Renal cortical epithelial cell (primary cell): ENCODE measurements at places on chromosomes 11 and 22.
A peak's percentile ranks its signal among the peaks of the same experiment; 100 is the strongest.

DNA sequence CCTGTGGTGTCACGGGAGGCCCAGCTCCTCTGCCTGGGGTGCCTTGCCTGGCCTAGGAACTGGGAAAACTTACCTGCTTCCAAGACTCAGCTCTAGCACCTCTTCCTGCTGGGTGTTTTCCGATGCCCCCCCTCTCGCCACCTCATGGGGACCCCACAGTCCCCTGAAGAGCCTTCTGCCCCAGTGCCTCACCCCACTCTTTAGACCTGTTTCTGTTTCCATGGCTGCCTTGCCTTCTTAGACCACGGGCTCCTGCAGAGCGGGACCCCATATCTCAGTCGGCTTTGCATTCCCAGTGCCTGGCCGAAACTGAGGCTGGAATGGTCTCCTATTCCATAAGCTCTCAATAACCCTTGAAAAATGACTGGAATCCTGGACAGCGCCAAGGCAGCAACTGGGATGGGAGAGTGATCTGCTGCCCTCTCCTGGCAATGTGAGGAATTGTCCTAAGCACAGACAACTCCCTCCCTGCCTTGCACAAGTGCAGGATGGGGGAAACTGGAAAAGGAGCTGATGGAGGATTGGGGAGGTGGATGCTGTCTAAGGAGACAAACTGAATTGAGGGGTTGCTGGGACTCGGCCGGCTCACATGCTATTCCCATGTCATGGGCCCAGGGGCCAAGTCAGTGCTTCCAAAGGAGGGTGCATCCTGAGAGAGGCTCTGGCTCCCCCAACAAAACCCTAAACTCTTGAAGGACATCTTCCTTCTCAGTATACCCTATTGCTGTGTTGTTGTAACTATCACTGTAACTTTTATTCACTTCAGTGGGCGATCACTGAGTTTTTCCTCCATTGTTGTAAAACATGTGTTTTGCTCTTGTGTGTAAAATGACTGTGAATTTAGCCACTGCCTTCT is 26.6 kb upstream of the IL17RA start:
- DNase-seq = peak; percentile 60

DNA sequence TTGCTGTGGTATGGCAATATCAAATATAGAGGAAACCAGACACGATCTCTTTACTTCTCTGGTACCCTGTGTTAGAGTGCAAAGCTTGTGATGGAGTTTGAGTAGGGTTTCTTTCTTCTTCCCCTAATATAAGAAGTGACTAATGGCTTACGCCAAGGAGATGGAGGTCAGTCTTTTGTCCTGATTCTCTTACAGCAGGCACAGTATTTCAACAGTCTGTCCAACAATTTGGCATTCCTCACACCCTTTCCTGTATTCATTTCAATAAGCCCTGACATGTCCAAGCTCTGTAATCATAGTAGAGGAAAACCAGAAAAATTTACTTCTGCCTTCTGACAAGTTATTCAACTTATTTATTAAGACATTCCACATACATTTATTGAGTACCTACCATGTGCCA is 546.2 kb downstream of the TMEM135 start:
- no peak for DNase-seq

GRCh38 chr11:74322667-74323066 is 11.2 kb upstream of the P4HA3 start:
- peak; percentile 16 for DNase-seq

DNA sequence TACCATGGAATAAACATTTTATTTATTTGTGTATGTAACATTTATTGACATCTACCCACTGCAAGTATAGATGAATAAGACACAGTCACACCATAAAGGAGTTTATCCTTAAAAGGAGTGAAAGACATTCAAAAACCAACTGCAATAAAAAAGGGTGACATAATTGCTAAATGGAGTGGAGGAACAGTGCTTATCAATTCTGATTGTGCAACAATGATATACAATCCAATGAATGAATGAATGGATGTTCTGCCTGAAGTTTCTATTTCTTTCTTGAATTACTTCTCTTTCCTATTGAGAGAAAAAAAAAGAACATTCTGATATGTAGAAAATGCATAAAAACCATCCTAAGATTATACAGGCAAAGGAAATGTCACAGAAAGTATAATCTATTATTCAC is 10.0 kb downstream of the MMP7 start:
- no peak for DNase-seq

GRCh38 chr11:16299390-16299789 is 57.0 kb downstream of the SOX6 start:
- peak; percentile 27 for DNase-seq

- no peak for DNase-seq
Observed at GRCh38 chr22:43053176-43053575, 36.0 kb downstream of the TTLL1 start.

DNA sequence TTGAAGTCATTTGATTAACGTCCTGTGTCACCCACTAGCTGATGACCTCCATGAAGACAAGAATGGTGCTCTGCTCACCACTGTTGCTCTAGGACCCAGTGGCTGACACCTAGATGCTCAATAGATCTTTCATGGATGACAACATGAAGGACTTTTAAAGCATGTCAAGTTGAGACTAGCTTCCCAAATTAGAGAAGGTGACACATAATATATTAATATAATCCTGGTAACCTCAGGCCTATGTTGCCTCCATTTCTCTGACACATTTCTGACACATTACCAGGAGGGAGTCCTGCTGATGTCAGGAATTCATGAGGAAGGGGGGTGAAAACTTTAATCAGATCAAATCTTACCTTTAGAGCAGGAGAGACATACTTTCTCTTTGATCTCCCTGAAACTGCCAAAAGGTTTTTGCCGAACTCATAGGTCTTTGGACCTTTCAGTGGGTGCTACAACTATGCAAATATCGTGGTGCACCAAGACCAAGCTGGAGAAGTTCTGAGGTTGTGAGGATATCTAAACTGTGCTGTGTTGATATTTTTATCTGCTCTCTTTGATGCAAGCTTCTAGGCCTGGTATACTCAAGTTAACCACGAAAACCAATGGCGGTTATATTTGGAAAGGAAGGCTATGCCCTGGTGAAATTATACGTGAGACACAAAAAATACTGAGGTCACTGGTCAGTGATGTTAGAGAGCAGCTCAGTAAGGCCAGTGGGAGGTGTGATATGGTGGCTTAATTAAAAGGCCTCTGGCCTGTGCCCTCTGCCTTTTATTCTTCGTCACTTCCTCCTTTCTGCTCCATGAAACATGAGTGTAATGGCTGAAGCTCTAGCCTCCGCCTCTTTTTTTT is 13.2 kb upstream of the AMPD3 start:
- no peak for DNase-seq

GRCh38 chr11:95085117-95085816 is 4.4 kb upstream of the ENDOD1 start:
- DNase-seq = peak; percentile 93

GRCh38 chr22:38638728-38639127 is 17.5 kb downstream of the FAM227A start:
- peak; percentile 26 for DNase-seq

DNA sequence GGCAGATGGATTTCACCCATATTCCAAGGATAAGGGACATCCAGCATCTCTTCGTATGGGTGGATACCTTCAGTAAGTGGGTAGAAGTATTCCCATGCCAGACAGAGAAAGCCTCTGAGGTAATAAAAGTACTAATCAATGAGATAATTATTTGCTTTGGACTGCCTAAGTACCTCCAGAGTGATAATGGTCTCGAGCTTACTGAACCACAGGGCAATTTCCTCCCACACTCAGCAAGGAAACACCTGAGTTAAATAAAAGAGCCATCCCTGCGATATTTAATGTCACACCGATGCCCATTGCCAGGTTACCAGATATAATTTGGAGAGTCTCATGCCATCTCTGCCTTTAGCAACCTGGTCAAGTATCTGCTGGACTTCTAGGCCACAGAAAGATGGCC is 70.6 kb upstream of the MPEG1 start:
- DNase-seq = no peak

DNA sequence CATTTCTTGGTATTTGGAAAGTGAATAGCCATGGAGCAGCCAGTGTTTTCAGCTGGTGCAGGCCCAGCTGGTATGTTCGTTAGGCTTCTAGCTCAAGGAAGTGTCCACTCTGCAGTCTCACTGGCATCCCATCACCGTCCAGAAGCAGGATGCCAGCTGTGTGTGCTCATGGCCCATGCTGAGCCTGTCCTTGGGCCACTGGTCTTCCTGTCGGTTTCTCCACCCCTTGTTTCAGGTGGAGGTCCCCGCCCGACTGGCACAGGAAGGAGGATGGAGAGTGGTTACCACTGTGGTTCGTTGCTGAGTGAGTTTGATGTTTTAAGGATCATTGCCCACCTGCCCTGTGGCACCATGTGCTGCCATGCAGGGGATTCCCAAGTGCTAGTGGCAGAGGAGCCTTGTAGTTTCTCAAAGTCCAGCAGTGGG is 63.7 kb downstream of the MED15 start:
- no peak for DNase-seq

DNA sequence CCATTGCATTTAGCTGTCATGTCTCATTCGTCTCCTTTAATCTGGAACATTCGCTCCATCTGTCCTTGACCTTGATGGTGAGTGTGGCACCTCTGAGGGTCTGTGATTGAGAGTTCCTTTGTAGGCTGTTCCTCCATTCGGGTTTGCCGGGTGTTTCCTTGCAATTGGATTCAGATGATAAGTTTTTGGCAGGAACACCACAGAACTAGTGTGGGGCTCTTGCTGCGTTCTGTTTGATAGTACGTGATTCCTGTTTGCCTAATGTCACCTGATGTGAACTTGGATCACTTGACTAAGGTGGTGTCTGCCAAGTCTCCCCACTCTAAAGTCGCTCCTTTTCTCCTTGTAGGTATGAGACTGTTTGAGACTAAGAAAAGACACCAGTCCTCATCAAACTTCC is 109.7 kb upstream of the TMEM45B start:
- no peak for DNase-seq

GRCh38 chr22:49807780-49808708 is 19.6 kb downstream of the BRD1 start:
- no peak for DNase-seq

GRCh38 chr11:77082838-77083565 is 16.2 kb downstream of the CAPN5 start:
- no peak for DNase-seq

DNA sequence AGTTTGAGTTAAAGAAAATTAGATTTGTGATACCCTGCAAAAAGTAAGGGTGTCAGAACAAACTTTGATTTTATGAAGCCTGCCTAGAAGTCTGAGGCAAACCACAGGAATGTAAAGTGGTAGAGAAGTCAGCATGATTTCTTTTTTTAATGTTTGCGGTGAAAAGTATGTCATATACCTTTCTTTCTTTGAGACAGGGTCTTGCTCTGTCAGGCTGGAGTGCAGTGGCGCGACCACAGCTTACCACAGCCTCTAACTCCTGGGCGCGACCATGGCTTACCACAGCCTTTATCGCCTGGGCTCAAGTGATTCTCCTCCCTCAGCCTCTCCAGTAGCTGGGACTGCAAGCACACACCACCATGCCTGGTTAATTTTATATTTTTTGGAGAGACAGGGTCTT is 4.7 kb downstream of the API5 start:
- DNase-seq = peak; percentile 45

- DNase-seq = no peak
Observed at GRCh38 chr22:41875531-41876270, 39.2 kb downstream of the SHISA8 start.
